ENCODE measurements at places on chromosomes 3 and 15. TPM values are rescaled to one million over a fixed set of nuclear protein-coding genes. Genes with fewer than 3 reads are reported as not detected.

Gene PLXND1
- total RNA-seq, result 4.2 TPM

- DNase-seq, result no peak
These were observed 12.3 kb downstream of the ANPEP start for GRCh38 chr15:89802231-89802928.

- DNase-seq, result no peak
These were observed 80.9 kb upstream of the RPL32 start for GRCh38 chr3:12922306-12922705.

GRCh38 chr3:15330031-15330596 is 2.3 kb downstream of the SH3BP5 start:
- DNase-seq, result no peak

- DNase-seq, result no peak
These were observed 43.0 kb downstream of the FBN1 start for GRCh38 chr15:48602358-48603122.

Gene ATP13A5
- not detected for total RNA-seq

- DNase-seq, result no peak
These were observed 20.6 kb downstream of the SNTN start for GRCh38 chr3:63673111-63673510.

- DNase-seq, result no peak
These were observed 69.9 kb downstream of the PDCD6IP start for GRCh38 chr3:33868309-33868708.

- no peak for DNase-seq
These were observed 360.7 kb upstream of the ICE2 start for GRCh38 chr15:60839510-60840211.

Gene CD86
- total RNA-seq, result 2.5 TPM

DNA sequence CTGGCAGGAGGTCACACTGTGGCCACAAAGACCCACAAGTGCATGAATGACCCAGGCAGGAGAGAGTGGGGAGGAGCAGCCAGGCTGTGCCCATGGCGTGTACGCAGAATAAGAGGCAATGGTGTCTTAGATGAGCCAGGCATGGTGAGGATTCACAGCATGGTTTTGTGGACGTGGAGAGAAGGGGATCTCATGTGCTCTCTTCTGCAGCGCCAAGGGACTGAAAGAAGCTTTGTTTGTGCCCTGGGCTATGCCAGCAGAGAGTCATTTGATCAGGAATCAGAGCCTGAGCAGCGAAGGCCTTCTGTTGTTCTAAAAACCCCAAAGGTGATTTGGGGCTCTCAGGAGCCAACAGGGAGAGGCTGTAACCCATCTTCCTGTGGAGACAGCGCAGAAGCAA is 18.7 kb upstream of the RPP14 start:
- DNase-seq, result no peak

DNA sequence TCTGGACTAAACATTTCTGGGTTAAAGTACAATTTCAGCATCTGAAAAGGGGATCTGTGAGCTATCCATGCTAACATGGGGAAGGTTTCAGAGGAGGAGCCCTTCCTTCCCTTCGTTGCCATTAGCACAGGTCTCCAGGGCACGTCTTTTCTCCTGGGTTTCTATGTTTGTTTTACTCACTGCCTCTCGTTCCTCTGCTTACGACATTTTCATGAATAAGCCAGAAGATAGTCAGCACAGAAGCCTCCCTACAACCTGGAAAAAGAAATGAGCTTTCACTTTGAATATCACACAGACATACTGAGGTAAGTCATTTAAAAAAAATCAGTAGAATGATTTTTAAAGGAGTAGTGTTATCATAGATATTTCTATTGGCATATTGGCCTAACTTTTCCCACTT is 117.2 kb upstream of the KCNMB2 start:
- DNase-seq, result no peak

Gene GOLGA8F
- not detected for total RNA-seq

- no peak for DNase-seq
These were observed 103.2 kb upstream of the SLCO2A1 start for GRCh38 chr3:134132961-134133360.

DNA sequence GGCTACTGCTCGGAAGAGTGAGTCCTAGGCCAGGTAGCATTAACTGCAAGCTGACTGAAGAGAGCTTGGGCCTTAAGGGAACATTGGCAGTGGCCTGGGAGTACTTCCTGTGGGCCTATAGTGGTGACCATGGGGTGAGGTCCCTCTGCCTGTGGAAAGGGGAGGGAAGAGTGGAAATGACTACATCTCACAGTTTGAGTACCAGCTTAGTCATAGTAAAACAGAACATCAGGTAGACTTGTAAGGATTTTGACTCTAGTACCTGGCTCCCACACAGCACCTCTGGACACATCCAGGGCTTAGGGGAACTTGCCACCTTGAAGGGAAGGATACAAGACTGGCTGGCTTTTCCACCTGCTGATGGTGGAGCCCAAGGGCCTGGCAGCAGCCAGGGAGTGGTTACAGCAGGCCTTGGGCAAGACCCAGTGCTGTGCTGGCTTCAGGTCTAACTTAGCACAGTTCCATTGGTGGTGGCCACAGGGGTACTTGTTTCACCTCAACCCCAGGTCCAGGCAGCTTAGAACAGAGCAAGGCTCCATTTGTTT is 147.8 kb downstream of the SLC9A9 start:
- peak; percentile 6 for DNase-seq

- no peak for DNase-seq
These were observed 45.5 kb downstream of the NEK11 start for GRCh38 chr3:131072099-131072559.

DNA sequence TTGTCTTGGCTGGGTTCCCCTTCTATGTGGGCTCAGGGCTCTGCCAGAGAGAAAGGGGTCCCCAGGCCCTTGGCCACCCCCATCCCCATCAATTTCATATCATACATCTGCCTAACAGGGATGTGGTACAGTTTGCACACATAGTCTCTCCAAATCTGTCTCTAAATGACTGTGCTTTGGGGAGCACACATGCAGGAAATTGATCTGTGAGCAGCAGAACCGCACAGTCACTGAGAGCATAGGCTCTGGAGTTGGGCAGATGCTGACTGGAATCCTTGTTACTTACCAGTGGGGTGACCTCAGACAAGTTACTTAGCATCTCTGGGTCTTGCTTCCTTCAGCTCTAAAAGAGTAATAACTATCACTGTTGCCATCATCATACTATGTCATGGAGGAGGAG is 273.9 kb downstream of the ABHD5 start:
- DNase-seq, result no peak

- DNase-seq, result no peak
These were observed 92.1 kb downstream of the ASB7 start for GRCh38 chr15:100694381-100695021.
